ENCODE measurements at places on chromosomes 3 and 15.
A peak's percentile ranks its signal among the peaks of the same experiment; 100 is the strongest.

- peak; percentile 79 for DNase-seq
Observed at GRCh38 chr15:75454471-75455378, 3.2 kb upstream of the SIN3A start.

DNA sequence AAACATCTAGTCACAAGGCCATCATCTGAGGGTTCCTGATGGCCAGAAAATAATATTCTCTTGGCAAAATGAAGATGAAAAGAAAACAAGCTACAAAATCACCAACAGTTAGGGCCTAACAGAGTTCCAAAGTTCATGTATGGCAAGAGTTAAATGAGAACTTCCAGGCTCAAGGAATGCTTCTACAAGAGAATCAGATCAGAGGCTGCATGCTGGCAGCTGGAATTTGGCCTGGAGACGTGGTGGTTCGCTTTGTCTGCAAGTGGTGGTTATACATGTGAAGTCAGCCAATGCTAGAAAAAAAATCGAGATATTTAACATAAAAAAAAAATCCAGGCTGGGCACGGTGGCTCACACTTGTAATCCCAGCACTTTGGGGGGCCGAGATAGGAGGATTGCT is 5.6 kb downstream of the SIAH2 start:
- no peak for DNase-seq

DNA sequence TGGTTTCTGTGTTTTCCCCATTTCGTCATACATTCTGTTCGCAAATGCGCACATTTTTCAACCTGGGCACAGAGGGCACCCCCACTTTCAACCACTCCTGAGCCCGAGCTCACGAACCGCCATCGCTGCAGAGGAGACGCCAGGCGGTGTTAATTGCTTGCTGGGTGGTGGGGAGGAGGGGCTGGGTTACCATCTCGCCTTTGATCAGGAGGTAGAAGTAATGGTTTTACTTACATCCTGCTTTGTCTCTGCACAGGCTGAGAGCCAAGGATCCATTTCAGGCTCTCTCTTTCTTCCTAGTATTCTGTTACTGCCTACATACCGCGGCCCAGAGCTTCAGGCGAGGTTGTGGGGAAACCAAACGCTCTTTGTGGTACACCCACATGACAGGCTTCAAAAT is 177.3 kb upstream of the WNT5A start:
- DNase-seq: no peak

DNA sequence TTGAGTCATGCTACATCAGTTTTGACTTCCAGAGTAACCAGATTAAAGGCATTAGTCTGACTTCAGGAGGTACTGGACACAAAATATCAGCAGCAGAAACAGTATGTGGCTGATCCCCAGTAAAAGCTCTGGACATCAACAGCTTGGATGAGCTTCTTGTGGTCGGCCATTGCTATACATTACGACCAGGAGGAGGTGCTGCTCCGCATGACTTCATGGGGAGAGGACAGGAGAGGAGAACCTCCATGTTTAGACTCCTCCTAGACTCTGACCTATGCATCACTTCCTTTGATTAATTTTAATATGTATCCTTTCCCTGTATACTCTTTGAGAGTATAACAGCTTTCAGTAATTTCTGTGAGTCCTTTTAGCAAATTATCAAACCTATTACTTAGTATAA is 285.6 kb upstream of the ARHGEF26 start:
- no peak for DNase-seq

Measured in effector memory CD4-positive, alpha-beta T cell (primary cell).